Left lung (tissue), 14 donors: ENCODE measurements at places on chromosomes 4 and X. TPM values are rescaled to one million over a fixed set of nuclear protein-coding genes. Genes with fewer than 3 reads are reported as not detected.

Gene FAT1
- 131 TPM for total RNA-seq

Gene SSX4
- total RNA-seq = not detected

- no peak for DNase-seq
Observed at GRCh38 chr4:70657326-70657725, 9.0 kb downstream of the JCHAIN start.

Gene CENPI
- total RNA-seq = 3.5 TPM

GRCh38 chrX:48676893-48677270, 6.7 kb upstream of the WAS start:
- no peak for DNase-seq

DNA sequence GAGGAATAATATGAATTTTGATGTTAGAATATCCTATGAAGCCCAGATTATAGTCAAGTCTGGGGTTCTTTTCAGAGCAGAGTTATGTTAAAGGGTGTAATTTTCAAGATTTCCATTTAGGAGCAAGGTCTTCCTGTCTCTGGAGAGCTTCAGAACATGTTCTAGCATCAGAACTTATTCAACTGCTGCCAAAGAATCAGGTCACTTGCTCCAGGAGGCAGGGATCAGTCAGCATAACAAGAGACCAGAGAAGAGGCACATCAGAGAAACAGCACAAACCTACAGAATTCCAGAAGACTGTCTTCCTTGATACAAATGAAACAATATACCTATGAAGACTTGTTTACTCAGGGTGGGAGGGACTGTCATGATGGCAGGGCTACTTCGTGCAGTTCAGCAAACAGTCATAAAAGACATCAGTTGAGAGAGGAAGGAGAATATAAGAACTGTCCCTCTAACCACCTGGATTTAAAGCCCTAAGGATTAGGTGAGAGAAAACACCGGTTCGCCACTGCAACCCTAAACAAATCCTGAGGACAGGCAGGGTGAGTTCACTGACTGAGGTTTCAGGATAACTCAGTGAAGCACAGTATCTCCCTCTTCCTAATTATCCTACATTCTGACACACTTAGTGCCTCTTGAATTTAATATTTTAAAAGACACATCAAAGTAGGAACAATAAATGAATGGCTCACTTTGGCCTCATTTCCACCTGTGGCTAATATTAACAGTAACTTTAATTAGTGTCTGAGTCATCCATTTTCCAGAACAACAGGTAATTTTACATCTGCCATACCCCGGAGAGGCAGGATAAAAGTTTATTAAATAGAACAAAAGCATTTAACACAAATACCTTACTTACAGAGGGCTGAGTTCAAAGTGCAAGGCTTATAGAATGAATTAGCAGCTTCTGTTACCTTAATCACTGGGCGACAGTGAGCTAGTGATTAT, 93.0 kb downstream of the HDAC8 start:
- no peak for DNase-seq

DNA sequence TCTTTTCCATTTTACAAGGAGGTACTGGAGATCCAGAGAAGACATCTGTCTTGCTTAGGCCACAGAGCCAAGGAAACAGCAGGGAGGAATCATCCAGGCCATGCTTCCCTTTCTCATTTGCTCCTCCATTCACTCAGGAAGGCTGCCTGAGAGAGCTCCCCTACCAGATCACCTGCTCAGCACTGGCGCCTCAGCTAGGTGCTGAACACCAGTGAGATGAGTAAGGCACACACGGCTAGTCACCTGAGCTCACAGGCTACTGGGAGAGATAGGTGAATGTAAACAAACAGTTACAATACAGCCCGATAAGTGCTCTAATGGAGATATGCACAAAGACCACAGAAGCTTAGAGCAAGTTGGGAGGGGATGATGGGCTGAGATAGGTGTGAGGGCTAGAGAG, 149.8 kb upstream of the ARHGEF9 start:
- DNase-seq = no peak

Gene DRD5
- not detected for total RNA-seq

DNA sequence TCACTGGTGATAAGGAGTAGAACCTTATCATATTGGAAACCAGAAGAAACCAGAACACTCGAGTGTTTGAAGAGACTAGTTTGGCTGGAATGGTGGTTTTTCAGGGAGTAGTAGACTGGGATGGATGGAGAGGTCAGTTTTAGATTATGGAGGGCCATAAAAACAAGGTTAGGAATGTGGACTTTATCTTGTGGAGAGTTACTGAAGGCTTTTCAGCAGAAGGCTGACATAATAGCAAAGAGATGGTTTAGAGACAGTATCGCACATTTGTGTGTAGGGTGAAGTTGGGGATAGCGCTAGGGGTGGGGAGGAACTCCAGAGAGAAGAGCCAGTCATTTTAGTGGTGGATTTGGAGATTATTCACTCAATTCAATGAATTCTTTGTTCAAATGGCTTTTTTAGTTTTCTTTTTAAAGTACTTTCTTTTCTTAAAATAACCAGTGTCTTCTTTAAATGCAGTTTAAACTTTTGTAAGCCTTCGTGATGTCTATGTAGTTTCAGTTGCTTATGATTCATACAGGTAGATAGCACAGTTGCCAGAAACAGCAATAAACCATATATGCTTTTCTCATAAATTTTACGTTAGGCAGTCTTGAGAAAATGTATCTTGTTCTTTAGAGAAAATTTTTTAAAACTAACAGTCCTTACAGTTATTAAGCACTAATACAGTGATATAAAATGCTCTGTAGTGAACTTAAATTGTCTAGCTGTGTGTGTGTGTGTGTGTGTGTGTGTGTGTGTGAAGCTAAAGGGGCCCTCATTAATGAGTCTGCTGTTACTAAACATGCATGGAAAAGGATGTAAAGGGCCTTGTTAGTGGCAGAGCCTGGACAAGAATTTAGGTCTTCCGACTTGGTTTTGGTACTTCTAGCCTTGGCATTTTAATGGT, 3.8 kb downstream of the ARHGAP10 start:
- no peak for DNase-seq

- no peak for DNase-seq
Observed at GRCh38 chr4:27381815-27382214, 521.2 kb downstream of the STIM2 start.

Gene MUC7
- not detected for total RNA-seq

Gene ITM2A
- 33.6 TPM for total RNA-seq

GRCh38 chr4:158327525-158327924, 117.2 kb downstream of the TMEM144 start:
- DNase-seq = no peak

Gene GLA
- 30.1 TPM for total RNA-seq

Gene MAGEA2
- not detected for total RNA-seq

- DNase-seq = no peak
Observed at GRCh38 chr4:131054489-131055019, 1958.6 kb downstream of the C4orf33 start.

Gene NEUROG2
- total RNA-seq = not detected

GRCh38 chr4:67355806-67356205, 189.5 kb downstream of the CENPC start:
- DNase-seq = no peak

GRCh38 chr4:32560306-32560705, 1840.1 kb downstream of the PCDH7 start:
- peak; percentile 72 for DNase-seq

Gene CSAG1
- total RNA-seq = not detected

Gene SLC6A8
- 11.2 TPM for total RNA-seq

Gene IL1RAPL1
- total RNA-seq = not detected

DNA sequence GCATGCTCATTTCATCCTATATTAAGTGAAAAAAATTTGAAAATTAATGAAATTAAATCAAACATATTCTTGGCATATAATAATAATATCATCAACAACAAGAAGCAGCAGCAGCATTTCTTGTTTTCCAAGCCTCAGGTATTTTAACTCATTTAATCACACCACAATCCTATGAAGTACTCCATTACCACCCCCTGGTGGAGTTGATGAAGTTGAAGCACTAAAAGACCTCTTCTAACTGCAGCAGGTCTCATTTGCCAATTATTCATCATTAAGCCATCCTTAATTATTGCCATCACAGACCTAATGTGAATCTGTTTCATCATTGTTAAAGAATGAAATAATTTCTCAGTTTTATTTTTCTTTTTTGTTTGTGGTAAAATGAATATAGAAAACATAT, 801.4 kb upstream of the GRID2 start:
- DNase-seq = no peak

GRCh38 chrX:101605728-101606127, 12.1 kb downstream of the ARMCX6 start:
- DNase-seq = no peak

DNA sequence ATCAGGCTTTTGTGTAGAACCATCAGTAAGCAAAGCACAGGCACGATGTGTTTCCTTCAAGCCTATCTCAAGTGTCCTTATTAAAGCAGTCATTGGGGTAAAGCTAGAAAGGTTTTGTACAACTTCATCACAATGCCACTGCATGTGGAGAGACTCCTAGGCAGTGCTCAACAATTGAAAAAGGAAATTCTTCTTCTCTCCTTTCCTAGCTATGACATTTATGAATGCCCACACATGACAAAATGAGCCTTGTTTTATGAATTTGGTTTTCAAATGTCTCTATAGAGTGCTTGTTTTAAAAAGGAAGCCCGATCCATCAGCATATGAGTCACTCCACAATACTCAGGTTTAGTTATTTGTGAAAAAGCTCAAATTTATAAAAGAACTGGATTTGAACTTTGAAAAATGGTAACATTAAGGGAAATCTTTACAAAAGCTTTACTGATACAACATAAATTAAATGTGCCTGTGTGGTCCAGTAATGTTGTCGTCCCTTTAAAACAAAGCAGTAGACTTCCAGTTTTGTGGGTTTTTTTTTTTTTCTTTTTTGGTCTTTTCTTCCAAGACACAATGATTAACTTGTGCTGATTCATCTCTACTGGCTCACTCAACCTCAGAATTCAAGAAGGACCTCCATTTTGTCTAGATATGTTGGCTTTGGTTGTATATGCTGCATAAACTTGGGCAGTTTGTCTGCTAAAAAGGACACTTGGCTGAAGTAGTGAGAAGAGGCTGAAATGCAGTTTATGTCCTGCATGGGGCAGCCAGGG, 273.8 kb downstream of the GASK1B start:
- DNase-seq = no peak

GRCh38 chr4:6942238-6942800, 32.7 kb downstream of the TBC1D14 start:
- no peak for DNase-seq

DNA sequence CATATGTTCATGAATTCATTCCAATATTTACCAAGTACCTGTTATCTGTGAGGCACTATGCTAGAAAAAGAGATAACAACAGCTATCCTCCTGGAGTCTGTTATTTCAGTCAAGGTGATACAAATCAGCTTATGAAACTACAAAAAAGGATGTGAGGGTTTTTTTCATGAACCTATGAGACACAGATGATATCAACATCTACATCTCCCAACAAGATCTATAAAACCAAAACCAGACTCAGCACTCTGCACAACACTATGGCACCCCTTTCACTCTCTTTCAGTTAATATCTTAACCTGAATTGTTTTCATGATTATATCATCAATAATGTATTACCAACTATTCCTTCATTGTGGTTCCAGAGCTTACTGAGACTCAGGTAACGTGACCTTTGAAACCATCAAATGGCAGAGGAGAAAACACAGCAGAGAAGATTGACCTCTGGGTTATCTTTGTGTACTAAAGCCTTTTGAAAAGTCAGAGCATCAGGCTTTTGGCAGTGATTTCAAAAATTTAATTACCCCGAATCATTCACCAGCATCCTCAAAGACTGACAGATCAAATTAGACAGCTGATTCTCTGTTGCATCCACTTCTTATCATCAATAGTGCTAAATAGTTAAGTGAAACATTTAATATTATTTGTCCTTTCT, 244.6 kb upstream of the FTHL17 start:
- no peak for DNase-seq

DNA sequence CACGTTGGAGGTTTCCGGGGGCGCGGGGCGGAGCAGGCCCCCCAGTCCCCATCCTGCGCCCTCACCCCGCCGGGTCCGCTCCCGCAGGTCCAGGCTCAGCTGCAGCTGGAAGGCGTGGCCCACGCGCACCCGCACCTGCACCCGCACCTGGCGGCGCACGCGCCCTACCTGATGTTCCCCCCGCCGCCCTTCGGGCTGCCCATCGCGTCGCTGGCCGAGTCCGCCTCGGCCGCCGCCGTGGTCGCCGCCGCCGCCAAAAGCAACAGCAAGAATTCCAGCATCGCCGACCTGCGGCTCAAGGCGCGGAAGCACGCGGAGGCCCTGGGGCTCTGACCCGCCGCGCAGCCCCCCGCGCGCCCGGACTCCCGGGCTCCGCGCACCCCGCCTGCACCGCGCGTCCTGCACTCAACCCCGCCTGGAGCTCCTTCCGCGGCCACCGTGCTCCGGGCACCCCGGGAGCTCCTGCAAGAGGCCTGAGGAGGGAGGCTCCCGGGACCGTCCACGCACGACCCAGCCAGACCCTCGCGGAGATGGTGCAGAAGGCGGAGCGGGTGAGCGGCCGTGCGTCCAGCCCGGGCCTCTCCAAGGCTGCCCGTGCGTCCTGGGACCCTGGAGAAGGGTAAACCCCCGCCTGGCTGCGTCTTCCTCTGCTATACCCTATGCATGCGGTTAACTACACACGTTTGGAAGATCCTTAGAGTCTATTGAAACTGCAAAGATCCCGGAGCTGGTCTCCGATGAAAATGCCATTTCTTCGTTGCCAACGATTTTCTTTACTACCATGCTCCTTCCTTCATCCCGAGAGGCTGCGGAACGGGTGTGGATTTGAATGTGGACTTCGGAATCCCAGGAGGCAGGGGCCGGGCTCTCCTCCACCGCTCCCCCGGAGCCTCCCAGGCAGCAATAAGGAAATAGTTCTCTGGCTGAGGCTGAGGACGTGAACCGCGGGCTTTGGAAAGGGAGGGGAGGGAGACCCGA, 14.0 kb downstream of the SHOX start:
- DNase-seq = no peak

DNA sequence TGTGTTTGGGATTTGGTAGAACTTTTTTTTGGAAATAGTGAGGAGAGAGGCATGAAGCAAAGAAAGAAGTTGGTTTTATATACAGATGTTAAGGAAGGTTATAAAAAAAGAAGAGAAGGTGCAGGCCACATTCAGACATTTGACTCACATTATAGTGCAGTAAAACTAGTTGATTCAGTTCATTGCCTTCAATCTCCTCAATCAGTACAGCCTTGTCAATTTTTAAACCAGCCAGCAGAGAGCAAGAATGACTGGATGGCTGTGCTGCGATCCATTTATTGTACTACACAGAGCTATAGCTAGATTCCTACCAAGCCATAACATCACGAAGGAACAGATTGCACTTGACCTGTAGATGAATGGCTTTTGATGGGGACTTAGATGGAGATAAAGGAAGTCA, 79.7 kb upstream of the LSM6 start:
- DNase-seq = no peak

GRCh38 chr4:31755751-31756150, 1035.6 kb downstream of the PCDH7 start:
- no peak for DNase-seq

- DNase-seq = no peak
Observed at GRCh38 chr4:156705311-156705710, 266.3 kb downstream of the PDGFC start.

- DNase-seq = no peak
Observed at GRCh38 chr4:32117693-32118092, 1397.5 kb downstream of the PCDH7 start.

- DNase-seq = no peak
Observed at GRCh38 chr4:16838226-16838875, 60.1 kb downstream of the LDB2 start.
